ENCODE measurements at places on chromosomes 5 and 9.

DNA sequence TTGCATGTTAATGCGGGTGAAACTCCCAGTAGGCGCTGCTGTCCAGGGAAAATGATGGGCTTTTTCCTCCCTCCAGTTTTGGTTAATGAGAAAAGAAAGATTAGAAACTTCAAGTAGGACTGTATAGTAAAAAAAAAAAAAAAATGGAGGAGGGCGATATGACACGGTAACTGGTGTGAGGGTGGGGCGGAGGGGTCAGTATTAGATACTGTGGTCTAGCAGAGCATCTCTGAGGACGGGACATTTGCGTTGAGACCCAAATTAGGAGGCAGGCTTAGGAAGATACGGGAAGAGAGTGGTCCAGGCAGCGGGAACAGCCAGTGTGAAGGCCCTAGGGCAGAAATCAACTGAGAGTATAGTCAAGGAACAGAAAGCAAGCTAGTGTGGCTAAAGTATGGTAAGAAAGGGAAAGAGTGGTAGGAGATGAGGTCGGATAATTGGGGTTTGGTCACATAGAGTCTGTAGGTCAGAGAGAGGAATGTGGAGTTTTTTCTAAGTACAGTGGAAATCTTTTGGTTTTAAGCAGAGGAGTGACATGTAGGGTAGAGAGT, 707 bp downstream of the RMND5B start:
- no peak for DNase-seq

DNA sequence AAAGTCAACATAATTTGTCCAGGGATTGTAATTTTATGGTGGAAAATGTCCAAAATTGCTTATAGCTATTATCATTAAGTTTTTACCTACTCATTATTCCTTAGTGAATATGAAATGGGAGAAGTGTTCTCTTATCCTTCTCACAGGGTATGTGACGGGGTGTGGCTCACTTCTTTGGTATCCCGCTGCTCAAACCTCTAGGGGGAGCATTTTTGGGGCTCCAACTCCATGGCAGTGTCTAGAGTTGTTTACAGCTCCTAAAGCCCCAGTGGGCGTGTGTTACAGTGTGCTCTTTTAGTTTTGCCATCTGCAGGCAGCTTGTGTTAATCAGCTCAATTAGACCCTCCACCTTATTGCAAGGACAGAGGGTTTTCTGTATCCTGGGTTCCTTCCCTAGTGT, 89.4 kb downstream of the CDKN2A start:
- DNase-seq: no peak

DNA sequence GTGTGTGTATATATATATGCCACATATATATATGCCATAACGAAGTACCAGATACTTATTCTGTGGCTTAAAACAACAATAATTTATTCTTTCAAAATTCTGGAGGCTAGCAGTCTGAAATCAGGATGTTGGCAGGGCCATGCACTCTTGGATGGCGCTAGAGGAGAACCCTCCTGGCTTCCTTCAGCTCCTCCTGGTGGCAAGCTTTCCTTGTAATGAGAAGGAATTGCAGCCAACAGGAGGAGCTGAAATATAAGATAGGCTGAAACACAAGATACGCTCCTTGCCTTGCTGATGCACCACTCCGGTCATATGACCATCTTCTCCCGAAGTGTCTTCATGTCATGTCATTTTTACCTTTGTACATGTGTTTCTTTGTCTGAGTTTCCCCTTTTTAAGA, 368.1 kb upstream of the CTNND2 start:
- no peak for DNase-seq

GRCh38 chr5:132684491-132684890, 10.7 kb downstream of the IL4 start:
- no peak for DNase-seq

- DNase-seq: no peak
These were observed 14.8 kb upstream of the TUT7 start for GRCh38 chr9:86368871-86369521.

DNA sequence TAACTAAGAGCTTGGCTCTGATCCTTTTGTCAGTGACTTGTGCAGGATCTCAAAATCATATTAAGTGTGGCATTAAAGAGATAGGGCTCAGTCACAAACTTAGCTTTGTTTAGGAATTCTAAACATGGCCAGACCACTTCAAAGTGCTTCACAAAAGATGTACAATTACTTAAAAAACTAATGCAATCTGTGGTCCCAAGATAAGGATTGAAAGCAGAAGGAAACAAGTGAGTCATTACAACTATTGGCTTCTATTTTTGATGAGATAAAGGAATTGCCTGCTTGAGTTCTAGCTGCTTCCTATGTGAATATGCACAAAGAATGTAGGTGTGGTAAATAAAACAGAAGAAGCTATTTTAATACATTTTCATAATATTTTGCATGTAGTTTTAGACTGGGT, 44.9 kb upstream of the SLC12A2 start:
- DNase-seq: no peak

DNA sequence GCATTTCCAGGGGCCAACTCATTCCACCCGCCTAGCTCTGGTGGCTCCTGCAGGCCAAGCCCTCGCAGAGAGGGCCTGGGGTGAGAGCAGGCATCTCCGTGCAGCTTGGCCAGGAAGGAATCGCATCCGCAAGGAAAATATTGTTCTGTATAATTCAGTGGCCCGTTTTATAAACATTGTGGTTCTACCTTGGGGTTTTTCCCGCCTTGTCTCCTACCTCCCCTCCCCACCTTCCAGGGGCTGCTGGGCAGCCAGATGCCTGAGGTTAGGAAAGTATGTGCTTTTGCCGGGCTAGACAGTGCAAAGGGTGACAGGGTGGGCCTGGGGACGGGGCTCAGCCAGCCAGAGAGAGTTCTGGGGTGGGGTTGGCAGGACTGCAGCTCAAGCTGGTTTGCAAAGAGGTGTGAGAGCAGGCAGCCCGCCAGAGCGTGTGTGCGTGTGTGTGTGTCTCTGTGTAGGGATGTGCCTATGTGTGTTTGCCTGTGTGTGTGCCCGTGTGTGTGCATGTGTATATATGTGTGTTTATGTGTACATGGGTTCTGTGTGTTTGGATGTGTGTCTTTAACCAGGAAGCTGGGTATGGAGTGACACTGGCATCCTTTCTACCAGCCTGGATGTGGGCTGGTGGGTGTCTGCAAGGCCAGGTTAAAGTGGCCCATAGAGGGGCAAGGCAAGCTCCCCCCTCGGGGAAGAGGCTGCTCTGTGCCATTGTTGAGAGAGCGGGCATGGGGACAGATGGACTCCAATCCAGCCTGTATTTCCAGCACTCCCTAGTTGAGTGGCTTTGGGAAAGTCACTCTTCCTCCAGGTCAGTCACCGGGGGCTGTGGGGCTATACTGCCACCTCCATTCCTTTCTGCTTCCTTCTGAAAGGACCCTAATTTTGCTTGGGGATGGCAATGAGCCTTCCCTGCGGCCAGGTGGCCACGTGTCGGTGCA, 10.6 kb upstream of the SLC2A6 start:
- DNase-seq: no peak

DNA sequence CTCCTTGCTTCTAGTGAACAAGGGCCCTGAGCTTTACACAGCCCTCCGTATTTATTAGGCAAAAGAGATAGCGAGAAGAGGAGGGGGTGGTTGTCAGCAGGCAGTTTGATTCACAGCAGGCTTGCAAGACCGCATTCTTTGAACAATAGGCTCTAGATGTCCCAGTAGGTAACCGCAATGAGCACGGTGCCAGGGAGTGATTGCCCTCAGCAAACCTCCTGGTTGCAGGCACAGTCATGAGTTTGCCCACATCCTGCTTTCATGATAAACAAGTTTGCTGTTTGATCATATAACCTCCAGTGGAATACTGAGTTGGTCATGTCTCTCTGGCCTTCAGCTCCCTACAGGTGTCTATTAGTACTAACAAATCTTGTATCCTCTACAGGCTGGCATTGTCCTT, 66.1 kb downstream of the CACNA1B start:
- no peak for DNase-seq

DNA sequence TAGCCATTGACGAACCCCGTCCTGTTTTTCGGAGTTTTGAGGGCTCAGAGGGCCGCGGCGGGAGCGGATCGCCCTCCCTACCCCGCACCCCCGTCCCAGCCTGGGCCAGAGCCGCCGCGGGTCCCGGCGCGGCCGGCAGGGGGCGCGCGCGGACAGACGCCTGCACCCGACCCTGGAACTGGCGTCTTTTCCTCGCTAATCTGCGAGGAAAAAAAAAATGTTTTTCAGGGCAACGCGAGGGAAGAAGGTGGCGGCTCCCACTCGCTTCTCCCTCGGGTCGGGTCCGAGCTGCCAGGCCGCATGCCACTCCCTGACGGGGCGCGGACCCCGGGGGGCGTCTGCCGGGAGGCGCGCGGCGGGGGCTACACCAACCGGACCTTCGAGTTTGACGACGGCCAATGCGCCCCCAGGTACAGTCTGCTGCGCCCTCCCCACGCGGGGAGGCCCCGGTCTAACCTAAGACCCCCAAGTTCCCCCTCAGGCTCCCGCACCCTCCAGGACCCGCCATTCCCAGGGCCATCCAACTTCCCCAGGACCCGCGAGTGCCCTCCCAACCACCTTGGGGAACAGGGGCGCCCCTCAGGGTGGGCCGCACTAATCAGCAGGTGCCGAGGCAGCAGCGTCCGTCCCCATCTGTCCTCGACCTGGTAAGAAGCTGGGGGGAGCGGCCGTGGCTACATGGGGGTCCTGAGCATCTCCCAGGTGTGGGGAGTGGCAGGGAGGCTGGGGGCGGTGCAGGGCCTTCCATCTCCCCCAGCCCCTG, at the start of gene KCNT1:
KCNT1 (plus strand) TSS at position 227 of the 763 bp plus-strand sequence; CDS start at position 301, 74 bp downstream.
- DNase-seq: no peak

DNA sequence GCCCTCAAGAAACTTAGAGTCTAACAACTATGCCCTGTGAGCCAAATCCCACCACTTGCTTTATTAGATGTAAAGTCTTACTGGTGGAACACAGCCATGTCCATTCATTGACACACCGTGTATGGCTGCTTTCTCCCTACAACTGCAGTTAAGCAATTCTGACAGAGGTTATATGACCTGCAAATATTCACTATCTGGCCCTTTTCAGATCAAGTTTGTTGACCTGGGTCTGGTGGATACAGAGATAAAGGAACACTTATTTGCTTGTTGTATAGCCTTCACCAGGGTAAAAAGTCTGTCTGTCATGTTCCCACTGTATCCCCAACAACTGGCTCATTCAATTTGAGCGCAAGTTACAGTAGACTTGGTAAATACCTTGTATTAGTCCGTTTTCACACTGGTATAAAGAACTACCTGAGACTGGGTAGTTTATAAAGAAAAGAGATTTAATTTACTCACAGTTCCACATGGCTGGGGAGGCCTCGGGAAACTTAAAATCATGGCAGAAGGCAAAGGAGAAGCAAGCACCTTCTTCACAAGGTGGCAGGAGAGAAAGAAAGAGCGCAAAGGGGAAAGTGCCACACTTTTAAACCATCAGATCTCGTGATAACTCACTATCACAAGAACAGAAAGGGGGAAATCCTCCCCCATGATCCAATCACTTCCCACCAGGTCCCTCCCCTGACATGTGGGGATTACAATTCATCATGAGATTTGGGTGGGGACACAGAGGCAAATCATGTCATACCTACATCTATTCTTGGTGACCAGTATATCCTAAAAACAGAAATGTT, 27.9 kb downstream of the DEPDC1B start:
- DNase-seq: no peak

- DNase-seq: no peak
These were observed 3.6 kb downstream of the RPS23 start for GRCh38 chr5:82274343-82275211.

GRCh38 chr9:100294341-100294740, 58.4 kb downstream of the TEX10 start:
- DNase-seq: no peak

GRCh38 chr9:112093870-112094216, 81.3 kb downstream of the SUSD1 start:
- no peak for DNase-seq

DNA sequence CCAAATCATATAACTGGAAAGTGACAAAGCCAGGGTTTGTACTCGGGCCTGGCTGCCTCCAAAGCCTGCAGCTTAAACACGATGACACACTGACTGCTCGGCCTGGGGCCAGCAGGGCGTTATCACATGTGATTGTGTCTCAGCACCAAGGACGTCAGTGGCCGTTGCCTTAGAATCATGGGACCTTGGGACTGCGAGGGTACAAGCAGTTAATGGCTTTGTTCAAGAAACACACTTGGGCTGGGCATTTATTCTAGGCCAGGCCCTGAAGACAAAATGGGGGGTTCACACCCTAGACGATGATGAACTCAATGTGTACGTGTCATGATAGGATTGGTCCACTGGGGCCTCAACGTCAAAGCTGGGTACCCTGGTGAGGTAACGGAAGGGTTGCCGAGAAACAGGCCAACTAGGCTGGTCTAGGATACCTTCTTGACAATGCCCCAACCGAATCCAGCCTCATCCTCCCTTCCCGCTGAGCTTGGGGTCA, 13.0 kb downstream of the SH3PXD2B start:
- DNase-seq: no peak

GRCh38 chr9:23563517-23563916, 262.5 kb downstream of the ELAVL2 start:
- no peak for DNase-seq

GRCh38 chr9:3321186-3321585, 204.6 kb downstream of the RFX3 start:
- DNase-seq: no peak

- no peak for DNase-seq
These were observed 598.1 kb downstream of the DNAH5 start for GRCh38 chr5:13346401-13346800.

DNA sequence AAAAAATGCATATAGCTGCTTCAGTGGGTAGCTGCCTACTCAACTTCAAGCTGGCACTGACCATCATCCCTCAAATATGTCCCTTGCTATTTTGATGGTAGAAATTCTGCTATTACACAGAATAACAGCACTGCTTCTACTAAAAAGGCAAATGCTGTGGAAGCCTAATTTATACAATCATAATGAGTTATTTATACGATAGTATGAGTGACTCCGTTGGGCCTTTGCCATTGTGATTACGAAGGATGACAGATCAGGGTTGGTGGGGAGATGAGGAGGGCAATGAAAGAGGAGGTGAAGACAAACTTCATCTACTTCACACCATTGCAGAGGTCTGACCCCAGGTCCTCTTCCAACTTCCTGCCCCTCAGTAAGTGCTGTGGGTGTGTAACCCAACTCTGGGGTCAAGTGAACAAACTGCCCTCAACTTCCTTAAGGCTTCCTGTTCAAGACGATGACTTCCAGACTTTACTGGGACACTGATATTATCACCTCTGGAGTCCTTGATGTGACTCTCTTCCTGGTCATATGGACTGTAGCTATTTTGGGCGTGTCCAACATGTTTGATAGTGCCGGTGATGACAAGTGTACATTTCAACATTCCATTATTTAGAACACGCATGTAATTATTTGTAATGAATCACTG, 74.1 kb upstream of the RPS23 start:
- no peak for DNase-seq

- no peak for DNase-seq
These were observed 91.6 kb downstream of the PRELID2 start for GRCh38 chr5:145743396-145744061.
